Natural killer cell treated with Interleukin-12 subunit alpha and Interleukin-12 subunit beta and Interleukin-15 and Interleukin-18, amount 100 ng/mL, for 72 hours (primary cell): ENCODE measurements at places on chromosomes 1 and 21. TPM values are rescaled to one million over a fixed set of nuclear protein-coding genes. Genes with fewer than 3 reads are reported as not detected.
A peak's percentile ranks its signal among the peaks of the same experiment; 100 is the strongest.

- DNase-seq = no peak
- H3K27me3 ChIP-seq = no peaks in the 10 kb centered on the region
- H3K27ac ChIP-seq = peak overlapping the region; percentile 98
- H3K36me3 ChIP-seq = no peaks in the 10 kb centered on the region
These were observed 95.1 kb downstream of the WDR4 start for GRCh38 chr21:42784276-42784675.

DNA sequence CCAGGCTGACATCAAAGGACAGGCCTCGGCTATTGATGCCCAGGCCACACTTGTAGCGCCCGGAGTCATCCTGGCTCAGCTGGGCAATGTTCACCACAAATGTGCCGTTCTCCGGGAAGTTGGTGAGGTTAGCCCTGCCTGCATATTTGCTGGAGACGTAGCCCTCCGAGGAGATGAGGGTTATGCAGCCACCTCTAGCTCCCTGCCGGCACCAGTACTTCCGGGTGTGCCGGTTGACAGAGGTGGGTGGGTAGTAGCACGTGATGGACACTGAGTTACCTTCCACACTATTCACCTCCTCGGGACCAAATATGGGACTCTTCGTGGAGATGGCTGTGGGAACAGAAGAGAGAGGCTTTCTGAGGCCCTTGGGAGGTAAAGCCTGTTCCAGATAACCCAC is 7.1 kb downstream of the PIGR start:
- H3K36me3 ChIP-seq = no peaks in the 10 kb centered on the region
- peaks cover 4% of the 10 kb centered on the region for H3K4me1 ChIP-seq
- H3K27me3 ChIP-seq = no peaks in the 10 kb centered on the region
- H3K27ac ChIP-seq = no peak overlapping the region

DNA sequence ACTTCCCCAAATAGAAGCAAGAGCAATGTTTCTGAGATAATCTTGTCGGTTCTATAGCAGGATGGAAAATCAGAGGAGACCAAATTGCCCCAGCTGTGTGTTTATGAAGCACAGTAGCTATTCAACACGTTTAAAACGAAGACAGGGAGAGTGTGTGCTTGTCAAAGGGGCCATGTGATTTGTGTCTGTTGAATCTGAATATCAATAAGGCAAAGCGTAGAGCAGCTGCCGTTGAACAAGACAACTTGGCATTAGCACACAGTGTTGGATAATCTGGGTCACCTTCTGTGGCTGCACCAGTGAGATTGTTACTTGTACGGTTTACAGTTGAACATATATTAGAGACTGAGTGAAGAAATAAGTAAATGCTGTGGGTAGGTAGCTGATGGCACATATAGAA is 1.0 kb downstream of the CRB1 start:
- no peak for DNase-seq
- H3K27me3 ChIP-seq = peaks cover 11% of the 10 kb centered on the region
- no peak overlapping the region for H3K4me3 ChIP-seq
- no peaks in the 10 kb centered on the region for H3K4me1 ChIP-seq

- H3K36me3 ChIP-seq = no peaks in the 10 kb centered on the region
- no peaks in the 10 kb centered on the region for H3K27me3 ChIP-seq
- H3K27ac ChIP-seq = peak overlapping the region; percentile 86
- peaks cover 82% of the 10 kb centered on the region for H3K4me1 ChIP-seq
- DNase-seq = no peak
These were observed 14.4 kb downstream of the MAPKAPK2 start for GRCh38 chr1:206699000-206699586.

- H3K4me1 ChIP-seq = peaks cover 38% of the 10 kb centered on the region
- H3K4me3 ChIP-seq = no peak overlapping the region
- no peak overlapping the region for H3K27ac ChIP-seq
- DNase-seq = no peak
These were observed 50.2 kb downstream of the C21orf91 start for GRCh38 chr21:17768840-17769446.

- no peak for DNase-seq
- H3K27ac ChIP-seq = no peak overlapping the region
- H3K36me3 ChIP-seq = no peaks in the 10 kb centered on the region
These were observed 378.7 kb downstream of the USH2A start for GRCh38 chr1:216044538-216044937.

PKN2 gene
- 29.2 TPM for total RNA-seq

- DNase-seq = no peak
- H3K4me3 ChIP-seq = no peak overlapping the region
- no peaks in the 10 kb centered on the region for H3K36me3 ChIP-seq
These were observed 119.7 kb upstream of the WNT4 start for GRCh38 chr1:22262583-22262982.

DNA sequence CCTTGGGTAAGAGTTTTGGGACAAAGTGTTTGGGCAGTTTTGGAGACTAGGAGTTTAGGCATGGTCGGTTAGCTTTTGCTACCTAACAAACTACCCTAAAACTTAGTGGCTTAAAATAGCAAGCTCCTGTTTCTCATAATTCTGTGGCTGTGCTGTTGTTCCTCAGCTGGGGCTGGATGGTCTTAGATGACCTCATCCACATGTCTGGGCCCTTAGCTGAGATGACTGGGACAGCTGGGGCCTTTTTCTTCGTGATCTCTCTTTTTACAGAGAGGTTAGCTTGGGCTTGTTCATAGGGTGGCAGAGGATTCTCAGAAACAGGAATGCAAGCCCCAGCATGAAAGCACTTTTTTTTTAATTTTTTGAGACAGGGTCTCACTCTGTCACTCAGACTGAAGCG is 6.6 kb downstream of the ATP1A4 start:
- no peak overlapping the region for H3K27ac ChIP-seq
- no peaks in the 10 kb centered on the region for H3K36me3 ChIP-seq
- H3K4me3 ChIP-seq = no peak overlapping the region
- H3K27me3 ChIP-seq = peaks cover 19% of the 10 kb centered on the region

TIE1 gene
- total RNA-seq = 11.4 TPM

GRCh38 chr1:159786465-159786864 is 5.7 kb downstream of the DUSP23 start:
- peaks cover 8% of the 10 kb centered on the region for H3K27me3 ChIP-seq
- H3K4me1 ChIP-seq = peaks cover under 1% of the 10 kb centered on the region
- no peak overlapping the region for H3K27ac ChIP-seq
- H3K4me3 ChIP-seq = no peak overlapping the region
- no peak for DNase-seq

LIN28A gene
- total RNA-seq = not detected

- peaks cover 2% of the 10 kb centered on the region for H3K4me1 ChIP-seq
- H3K27ac ChIP-seq = no peak overlapping the region
- DNase-seq = no peak
- H3K36me3 ChIP-seq = no peaks in the 10 kb centered on the region
These were observed 35.4 kb upstream of the BCL10 start for GRCh38 chr1:85311818-85312217.

- H3K27me3 ChIP-seq = peaks cover 22% of the 10 kb centered on the region
- H3K4me3 ChIP-seq = no peak overlapping the region
- H3K4me1 ChIP-seq = peaks cover 8% of the 10 kb centered on the region
- no peaks in the 10 kb centered on the region for H3K36me3 ChIP-seq
- H3K27ac ChIP-seq = no peak overlapping the region
These were observed 101.3 kb downstream of the GIPC2 start for GRCh38 chr1:78147031-78147430.

GRCh38 chr1:219081943-219082925 is 91.4 kb upstream of the LYPLAL1 start:
- no peaks in the 10 kb centered on the region for H3K27me3 ChIP-seq
- H3K4me1 ChIP-seq = no peaks in the 10 kb centered on the region
- H3K4me3 ChIP-seq = no peak overlapping the region

GRCh38 chr1:245051349-245052221 is 103.2 kb upstream of the KIF26B start:
- no peaks in the 10 kb centered on the region for H3K36me3 ChIP-seq
- peak overlapping the region; percentile 69 for H3K4me3 ChIP-seq
- DNase-seq = no peak
- H3K4me1 ChIP-seq = peaks cover 25% of the 10 kb centered on the region

TMEM82 gene
- total RNA-seq = not detected

KLHDC9 gene
- total RNA-seq = not detected
